ENCODE measurements at places on chromosomes 1 and 21.

DNA sequence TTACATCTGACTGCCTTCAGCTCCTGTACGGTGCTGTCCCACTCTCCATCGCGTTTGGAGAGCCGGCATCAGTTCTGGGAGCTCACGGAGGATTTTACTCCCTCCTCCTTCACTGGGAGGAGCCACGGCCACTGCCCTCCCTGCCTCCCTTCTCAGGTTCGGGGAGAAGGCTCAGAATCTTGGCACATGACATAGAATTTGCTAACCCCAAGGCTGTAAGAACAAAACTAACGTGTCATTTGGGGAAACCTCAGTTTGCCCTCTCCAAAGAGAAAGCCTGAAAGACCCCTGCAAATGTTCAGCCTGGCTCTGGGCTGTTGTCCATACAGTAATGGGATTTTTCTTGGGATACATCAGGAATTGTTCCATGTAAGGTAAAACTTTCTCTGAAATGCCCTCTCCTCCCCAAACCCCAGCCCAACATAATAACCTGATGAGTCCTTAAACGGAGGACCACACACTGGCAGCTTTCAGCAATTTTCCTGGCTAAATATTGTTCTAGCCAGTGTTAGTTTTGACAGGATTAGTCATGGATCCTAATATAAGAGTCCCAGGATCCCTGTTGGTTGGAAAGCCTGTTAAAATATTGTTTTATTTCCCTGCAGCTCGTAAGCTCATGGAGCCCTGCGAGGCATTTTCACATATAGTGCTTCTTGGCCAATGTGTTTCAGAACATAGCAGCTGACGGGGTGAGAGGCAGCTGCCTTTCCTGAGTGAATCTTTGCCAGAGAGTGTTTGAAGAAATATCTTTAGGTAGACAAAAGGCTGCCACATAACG lies 98.8 kb downstream of the RHOU start:
- no peak for DNase-seq

- DNase-seq: no peak
Observed at GRCh38 chr1:29254346-29254745, 18.0 kb downstream of the PTPRU start.

GRCh38 chr1:86227026-86227425 lies 70.5 kb upstream of the COL24A1 start:
- DNase-seq: no peak

- DNase-seq: no peak
Observed at GRCh38 chr1:186239171-186239570, 135.9 kb downstream of the TPR start.

- DNase-seq: no peak
Observed at GRCh38 chr1:91797164-91797563, 88.8 kb downstream of the TGFBR3 start.

DNA sequence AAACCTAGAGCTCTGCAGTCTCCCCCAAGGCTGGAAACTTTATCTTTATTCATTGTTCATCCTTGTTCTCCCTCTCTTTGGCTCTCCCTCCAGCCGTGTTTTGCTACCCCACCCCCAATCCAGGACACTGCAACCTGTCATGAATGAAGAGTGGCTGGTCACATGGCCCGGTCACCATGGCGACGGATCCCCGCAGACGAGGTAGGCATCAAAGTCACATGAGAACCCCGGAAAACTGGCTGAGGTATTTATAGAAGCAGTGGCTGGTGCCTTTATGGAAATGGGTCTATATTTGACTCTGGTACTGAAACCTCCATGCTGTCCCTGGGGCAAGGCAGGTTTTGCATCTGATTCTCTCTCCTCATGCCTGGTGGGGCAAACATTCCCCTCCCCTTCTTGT lies 13.4 kb upstream of the SLC6A17 start:
- peak; percentile 29 for DNase-seq

GRCh38 chr1:79811173-79811572 lies 804.6 kb upstream of the ADGRL4 start:
- no peak for DNase-seq

- no peak for DNase-seq
Observed at GRCh38 chr1:165501330-165501969, 42.4 kb upstream of the LRRC52 start.

DNA sequence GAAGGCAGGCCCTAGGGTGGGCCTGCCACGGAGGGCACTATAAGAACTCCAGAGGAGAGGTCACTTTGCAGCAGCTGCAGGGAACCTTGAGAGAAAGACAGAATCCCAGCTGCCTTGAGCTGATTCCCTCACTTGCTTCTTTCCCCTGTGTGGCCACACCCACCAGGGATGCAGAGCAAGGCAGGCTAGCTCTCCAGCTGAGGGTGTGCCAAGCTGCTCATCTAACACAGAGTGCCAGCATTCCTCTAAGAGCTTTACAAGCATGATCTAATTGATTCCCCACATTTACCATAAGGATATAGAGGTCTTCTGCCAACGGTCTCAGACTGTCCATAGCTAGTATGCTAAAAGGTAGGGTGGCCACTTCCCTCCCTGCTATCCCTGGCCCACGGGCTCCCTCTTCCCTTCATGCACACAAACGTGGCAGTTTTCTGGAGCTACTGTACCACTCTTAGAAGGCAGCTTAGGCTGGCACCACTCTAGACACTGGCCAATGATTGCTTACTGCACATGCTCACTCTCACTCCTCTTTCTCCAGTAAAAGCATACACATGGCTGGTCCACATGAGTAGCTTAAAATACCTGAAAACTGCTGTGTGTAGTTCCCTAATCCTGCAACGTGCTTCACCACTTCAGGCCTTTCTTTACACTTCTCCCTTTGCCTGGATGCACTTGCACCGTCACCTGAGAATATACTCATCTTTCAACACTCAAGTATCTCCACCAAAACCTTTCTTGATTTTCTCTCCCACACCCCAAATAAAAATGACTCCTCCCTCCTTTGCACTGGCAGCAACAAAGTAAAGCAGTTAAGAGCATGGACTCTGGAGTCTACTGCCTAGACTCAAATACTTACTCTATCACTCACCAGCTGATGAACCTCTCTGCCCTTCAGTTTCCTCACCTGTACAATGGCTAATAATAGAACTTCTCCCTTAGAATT lies 57.7 kb downstream of the DMAP1 start:
- no peak for DNase-seq

- DNase-seq: no peak
Observed at GRCh38 chr1:193102662-193103061, 2.6 kb downstream of the GLRX2 start.

- no peak for DNase-seq
Observed at GRCh38 chr21:39484711-39485276, 33.0 kb downstream of the SH3BGR start.

DNA sequence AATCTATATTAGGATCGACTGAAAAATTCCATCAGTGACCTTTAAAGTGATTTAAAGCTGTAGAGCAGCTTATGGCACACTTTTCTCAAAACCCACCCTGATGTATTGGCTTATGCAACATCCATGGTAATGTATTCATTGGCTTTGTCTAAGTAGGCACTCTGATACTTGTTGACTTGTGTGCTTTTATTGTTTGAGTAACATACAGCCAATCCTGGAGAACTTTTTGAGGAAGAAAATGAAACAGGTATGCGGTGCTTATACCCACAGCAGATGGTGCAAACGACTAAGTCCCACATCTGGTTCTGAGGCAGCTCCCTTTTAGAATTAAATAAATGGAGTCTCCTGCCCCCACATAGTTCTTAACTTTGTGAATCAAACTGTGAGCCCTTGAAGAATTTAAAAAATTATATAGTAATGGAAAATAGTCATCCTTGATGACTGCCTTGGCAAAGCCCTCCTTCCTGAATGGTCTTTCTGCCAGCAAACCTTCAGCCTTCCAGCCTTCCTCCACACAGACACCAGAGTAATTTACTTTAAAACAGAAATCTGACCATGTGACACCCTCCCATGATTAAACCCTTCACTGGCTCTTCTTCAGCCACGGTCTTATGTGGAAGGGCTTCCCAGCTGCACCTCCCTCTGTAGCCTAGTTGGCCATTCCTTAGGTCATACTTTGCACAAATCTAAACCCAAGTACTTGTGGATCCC lies 116.0 kb downstream of the BCAR3 start:
- no peak for DNase-seq

DNA sequence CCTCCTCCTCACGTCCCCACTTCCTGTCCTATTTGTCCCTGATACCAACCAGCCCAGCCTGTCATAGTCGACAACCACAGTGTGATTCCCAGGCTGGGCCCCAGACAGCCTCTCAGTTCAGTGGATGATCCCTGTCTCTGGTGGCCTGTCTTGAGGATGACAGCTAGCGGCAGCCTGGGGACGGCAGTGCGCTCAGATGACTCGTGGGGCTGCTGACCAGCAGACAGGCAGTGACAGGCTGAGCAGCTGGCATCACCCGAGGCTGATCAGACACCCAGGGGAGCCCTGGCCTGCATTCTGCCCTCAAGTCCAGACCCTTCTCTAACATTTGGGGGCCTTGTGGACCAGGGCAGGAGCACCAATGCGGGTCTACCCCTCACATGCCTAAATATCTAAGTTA lies 21.0 kb downstream of the NKAIN1 start:
- no peak for DNase-seq

DNA sequence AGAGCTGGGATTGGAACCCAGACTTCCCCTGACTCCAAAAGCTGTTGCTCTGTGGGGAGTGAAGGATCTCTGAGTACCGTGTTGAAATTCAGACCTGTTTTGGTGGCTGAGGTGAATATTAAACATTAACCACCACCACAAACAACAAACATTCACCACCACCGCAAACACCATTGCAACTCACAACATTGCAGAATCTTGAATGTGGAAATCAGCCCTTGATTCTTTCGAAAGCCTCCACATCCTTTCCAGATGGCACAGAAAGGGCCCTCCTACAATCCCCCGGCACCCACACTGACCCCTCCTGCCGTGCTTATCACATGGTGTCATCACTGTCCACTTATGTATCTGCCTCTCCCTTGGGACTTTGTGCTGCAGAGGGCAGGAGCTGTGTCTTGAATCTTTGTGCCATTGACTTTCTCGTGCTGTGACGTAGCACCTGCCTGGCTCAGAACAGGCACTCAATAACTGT lies 1.4 kb downstream of the CDA start:
- DNase-seq: no peak

- DNase-seq: no peak
Observed at GRCh38 chr1:197961933-197962332, 44.8 kb downstream of the LHX9 start.

- DNase-seq: no peak
Observed at GRCh38 chr1:22112554-22112953, 30.3 kb downstream of the WNT4 start.

- no peak for DNase-seq
Observed at GRCh38 chr1:88612292-88612691, 71.8 kb upstream of the PKN2 start.

- no peak for DNase-seq
Observed at GRCh38 chr1:3056641-3057040, 12.4 kb upstream of the PRDM16 start.

DNA sequence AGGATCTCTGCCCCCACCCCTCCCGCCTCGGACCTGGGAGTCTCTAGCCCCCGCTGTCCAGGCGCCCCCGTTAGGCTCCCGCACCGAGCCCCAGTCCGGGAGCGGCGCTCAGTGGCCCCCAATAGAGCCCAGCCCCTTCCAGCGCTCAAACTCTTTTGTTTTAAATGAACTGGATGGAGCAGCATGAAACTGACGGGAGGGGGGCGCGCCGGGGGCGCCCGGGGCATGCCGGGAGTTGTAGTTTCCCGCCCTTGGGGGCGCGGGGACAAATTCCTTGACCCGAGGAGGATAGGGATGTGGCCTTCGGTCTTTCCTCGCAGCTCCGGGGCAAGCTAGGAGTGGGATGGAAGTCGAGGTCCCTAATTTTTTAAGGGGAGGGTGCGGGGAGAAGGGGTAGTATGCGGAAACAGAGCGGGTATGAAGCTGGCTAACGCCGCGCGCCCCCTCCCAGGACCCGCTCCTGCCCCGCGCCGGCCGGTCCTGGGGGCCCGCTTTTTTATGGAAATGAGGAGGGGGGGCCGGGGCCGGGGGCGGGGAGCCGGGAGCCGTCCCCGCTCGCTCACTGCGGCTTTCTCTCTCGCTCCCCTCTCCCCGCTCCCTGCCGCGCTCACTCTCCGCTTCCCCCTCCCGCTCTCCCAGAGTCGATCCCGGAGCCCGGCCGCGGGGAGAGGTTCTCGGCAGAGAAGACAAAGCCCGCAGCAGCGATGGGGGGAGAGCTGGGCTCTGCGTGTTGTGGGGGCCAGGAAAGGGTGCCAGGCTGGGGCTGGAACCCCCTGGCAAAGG lies at the start of gene MEX3A:
Gene MEX3A, minus strand, starts transcription at position 157 of the 783 bp plus-strand sequence. CDS start 467 bp downstream, outside the sequence.
- DNase-seq: peak; percentile 70

- DNase-seq: no peak
Observed at GRCh38 chr1:109892561-109893368, 17.9 kb upstream of the CSF1 start.

DNA sequence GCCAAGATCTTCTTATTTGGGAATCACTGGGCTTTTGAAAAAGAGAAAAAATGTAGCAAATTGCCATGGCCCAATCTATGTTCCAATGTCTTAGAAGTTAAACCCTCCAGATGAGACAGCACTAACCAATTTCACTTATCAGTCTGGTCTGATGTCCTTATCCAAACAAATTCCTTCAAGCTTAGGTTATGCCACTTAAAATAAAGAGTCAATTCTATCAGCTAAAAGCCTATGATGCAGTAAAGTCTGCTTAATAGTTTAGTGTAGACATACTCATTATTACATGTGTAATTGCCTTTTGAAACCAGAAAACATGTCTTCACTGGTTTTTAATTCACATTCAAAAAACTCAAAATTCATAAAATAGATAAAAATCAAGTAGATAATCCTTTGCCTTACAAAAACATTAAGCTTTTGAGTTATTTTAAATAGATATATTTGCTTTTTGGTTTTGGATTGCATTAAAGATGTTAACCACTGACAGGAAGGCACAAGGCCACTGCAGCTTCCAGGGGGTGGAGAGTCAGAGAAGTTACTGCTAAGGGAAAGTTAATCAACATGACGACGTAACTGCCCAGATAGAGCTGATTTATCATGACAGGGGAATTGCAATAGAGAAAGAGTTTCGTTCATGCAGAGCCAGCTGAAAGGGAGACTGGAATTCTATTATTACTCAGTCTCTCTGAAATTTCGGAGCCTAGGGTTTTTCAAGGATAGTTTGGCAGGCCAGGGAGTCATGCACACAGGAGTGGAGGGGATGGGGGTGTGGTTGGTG lies 106.1 kb downstream of the MAP3K21 start:
- no peak for DNase-seq

- DNase-seq: no peak
Observed at GRCh38 chr1:227915564-227916553, 31.9 kb downstream of the WNT9A start.

GRCh38 chr1:40606194-40606593 lies 59.3 kb downstream of the RIMS3 start:
- DNase-seq: no peak

GRCh38 chr1:188889166-188889565 lies 1588.5 kb downstream of the BRINP3 start:
- no peak for DNase-seq

- DNase-seq: no peak
Observed at GRCh38 chr1:243409284-243409683, 153.4 kb downstream of the SDCCAG8 start.

Measured in naive thymus-derived CD4-positive, alpha-beta T cell (primary cell).